ENCODE measurements at places on chromosomes 6 and 20.
A peak's percentile ranks its signal among the peaks of the same experiment; 100 is the strongest.

GRCh38 chr20:3781153-3781910 is at the start of gene SPEF1:
TSS of gene SPEF1 (minus strand) at chr20:3781448. CDS start at chr20:3781287, 161 bp downstream.
- DNase-seq = peak; percentile 83

DNA sequence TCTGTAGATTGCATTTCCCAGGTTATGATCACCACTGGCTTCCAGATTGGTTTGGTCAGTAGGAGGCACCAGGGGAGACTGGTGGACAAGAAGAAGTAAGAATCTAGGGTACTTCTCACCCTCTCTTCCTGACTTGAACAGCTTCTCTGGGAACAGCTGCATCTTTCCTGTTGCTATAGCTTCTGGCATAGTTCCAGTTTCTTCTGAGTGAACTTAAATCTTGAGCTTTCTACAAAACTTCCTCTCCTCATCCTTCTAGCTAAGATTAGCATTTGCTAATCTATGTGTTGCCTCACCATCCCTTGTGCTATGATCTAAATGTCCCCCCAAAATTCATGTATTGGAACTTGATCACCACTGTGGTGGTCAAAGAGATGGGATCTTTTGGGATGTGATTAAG is 724.6 kb downstream of the UTRN start:
- DNase-seq = no peak

DNA sequence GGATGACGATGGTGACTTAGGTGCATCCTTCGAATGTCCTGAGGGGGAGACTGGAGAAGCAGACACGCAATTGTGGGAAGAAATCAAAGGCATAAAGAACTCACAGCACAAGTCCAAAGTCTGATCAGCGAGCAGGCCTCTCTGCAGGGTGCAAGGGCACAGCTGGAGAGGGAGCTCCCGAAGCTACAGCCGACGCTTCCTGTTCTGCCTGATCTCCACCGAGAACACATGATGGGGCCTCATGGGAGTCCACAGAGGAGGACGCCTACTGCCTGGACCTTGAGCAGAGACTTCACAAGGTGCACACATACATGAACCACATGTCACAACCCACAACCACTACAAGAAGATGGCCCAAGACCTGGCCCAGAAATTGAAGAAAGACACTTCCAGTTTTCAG is 51.4 kb downstream of the RIN2 start:
- DNase-seq = no peak

- DNase-seq = peak; percentile 83
Measured at GRCh38 chr20:53157443-53158408, 185.6 kb downstream of the TSHZ2 start.

GRCh38 chr20:14951105-14951504 is 613.7 kb upstream of the FLRT3 start:
- DNase-seq = no peak

DNA sequence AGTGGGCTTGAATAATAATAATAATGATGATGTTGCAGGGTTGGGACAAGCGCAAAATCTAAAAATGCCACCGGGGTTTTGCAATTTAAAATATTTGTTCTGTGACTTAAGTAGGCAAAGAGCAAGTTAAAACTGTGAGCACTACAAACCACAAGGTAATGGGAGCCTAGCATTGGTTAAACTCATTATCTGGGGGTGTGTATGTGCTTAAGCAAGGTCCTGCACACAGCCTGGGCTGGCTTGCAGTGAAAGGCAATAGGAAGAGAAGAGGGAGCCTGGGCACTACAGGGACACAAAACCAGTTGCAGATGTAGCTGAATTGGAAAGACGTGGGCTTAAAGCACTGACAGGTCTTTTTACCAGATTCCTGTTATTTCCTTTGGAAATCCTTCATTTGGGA is 11.7 kb downstream of the SIM1 start:
- DNase-seq = no peak

DNA sequence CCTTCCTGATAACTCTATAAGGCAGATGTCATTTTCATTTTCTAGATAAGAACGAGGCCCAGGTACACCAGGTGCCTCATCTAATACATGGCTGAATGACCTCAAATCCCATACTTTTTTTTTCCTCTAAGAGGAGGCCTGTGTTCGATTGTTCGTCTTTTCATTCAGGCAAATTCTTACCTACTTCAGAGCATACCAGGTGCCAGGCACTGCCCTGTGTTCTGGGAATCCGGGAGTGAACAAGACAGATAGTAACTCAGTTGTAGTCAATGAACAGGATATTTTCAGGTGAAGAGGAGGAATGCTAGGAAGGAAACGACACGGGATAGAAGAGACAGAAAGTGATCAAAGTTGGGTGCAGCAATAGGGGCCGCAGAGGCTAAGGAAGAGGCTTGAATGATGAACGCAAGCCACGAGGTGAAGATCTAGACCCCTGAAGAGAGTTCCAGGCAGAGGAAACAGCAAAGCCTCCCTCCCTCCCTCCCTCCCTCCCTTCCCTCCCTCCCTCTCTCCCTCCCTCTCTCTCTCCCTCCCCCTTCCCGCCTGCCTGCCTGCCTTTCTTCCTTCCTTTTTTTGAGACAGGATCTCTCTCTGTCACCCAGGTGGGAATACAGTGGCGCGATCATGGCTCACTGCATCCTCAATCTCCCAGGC is 150.1 kb upstream of the ZNF217 start:
- DNase-seq = no peak

DNA sequence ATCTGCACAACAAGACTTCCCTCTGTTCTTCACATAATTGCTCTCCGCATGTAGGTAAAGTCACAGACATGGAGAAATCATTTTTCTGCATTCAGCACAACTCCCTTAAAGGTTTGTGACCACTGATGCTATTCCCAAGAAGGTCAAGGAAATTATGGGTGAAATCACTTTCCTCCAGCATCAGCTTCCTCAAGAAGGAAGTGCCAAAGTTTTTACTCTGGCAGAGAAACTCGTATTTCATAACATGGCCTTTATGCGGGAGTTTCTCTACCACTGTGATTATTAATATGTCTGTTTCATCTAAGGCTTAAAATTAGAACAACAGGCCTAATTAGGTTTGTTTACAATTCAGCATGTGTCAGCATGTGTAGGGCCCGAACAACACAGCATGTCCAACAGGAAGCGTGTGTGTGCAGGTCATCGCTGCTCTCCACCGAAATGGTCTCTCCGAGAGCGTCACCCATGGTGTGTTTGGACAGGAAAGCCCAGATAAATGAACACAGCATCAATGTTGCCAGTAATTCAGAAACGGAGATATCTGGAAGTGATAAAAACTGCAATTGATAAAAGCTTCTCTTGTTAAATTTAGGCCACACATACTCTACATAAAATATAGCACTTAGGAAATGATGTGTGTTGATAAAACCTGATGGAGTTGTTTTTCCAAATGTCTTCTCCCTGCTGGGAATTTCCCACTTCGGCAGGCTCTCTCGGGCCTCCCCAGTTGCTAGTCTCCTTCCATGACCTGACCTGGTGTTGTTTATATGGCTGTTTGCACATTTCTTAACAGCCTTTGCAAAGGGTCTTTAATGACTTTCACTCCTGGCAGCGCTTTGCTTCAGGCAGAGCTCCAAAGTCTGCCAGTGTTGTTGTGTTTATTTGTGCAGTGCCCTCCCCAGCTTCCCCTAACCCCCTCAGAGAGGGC is 265.1 kb upstream of the CEP162 start:
- no peak for DNase-seq

DNA sequence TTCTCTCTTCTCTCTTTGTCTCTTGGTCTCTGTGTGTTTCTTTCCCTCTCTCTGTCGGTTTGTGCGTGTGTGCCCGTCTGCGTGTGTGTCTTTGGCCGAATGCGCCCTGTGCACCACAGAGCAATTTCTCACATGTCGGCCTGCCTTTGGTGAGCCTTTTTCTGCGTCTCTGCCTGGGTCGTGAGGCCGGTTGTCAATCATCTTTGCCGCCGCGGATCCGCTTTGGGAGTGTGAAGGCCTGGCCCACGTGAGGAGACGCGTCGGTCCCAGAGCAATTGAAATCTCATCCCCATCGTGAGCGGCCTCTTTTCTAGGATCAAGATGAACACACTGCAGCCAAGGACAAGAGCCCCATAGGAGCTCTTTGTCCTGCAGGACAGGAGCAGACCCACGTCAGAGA is 580.7 kb upstream of the ZNF337 start:
- no peak for DNase-seq

DNA sequence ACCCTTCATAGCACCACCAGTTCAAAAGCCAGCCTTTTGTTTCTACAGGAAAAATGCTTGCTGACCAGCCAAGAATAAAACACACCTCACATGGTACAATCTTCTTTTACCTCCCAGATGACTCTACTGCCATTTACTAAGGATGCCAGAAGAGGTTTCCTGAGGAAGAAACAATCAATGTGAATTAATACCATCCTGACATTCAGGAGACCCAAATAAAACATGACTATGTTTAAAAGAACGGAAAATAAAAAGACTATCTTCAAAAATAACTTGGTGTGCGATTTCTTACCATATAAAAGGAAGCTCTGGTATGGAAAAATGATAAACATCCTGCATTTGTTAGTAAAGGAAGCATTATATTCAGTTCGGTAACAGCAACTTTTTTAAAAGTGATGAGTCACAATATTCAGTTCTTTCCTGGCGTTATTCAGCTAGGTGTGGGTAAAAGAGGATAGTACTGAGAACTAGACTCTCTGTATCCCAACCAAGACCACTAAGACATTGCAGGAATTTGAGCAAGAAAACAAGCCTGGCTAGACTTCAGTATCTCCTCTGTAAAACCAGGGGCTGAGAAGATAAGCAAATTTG is 16.3 kb downstream of the COL21A1 start:
- DNase-seq = no peak

DNA sequence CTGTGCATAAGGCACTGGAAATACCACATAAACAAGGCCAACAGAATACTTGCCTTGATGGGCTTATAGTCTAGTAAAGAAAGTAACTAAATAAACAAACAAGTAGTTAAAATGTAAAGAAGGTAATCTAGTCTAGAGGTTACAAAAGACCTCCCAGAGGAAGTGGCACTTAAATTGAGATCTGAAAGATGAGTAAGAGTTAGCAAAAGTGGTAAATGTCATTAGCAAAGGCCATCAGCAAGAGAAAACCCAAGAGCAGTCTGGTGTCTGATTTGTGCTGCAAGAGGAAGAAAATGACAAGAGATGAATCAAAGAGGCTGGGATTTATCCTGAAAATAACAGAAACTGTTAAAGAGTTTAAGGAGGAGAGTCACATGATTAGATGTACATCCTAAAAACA is 96.6 kb upstream of the SMLR1 start:
- DNase-seq = no peak

DNA sequence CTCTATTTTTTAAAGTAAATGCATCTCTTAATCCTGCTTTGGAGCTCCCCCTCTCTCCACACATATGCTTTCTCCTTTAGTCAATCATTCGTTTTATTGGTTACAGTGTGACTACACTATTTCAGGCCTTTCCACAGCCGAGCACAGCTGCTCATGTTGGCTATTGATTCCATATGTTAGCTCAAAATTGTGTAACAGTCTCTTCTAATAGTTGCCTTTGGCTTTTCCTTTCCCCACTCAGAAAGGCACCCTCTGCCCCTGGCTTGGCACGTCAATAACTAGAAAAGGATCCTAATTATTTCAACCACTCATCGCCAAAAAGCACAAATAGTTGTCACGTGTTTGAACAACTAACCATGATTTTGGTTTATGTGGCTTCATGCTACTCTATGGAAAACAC is 410.3 kb upstream of the SLC35B3 start:
- no peak for DNase-seq

GRCh38 chr6:4169028-4169789 is 33.8 kb upstream of the ECI2 start:
- DNase-seq = no peak

DNA sequence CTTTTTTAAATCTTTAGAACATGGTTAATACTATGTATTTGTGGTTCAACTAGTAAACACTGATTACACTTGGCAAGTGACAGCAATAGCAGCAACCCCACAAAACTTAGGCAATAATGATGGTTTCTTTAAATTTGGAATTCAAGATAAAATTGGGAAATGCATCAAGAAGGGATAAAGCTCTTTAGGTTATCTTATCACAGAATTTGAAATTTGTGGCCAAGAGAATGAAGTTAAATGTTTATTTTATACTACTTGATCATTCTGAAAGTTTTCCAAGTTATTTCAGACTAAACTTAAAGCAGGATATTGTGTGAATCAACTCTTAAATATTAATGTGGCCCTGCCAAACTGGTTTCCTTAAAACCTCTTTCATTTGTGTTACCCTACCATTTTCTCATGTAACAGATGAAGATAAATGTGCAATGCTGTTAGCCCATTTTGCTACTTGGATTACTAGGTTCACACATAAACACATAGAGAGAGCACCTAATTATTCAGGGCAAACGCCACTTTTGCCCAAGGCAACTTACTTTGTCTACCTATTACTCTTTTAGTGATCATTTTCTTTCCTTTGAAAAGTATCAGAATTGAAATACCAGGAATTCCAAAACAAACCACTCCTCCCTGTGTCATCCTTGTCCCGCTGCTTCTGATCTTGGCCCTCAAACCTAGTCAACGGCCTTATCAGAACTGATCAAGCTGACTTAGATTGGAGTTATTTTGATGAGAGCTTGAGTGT is 186.7 kb upstream of the TENT5A start:
- no peak for DNase-seq

GRCh38 chr20:22682381-22682780 is 98.0 kb upstream of the FOXA2 start:
- DNase-seq = no peak

- no peak for DNase-seq
Measured at GRCh38 chr6:97632341-97632740, 349.3 kb upstream of the MMS22L start.

GRCh38 chr6:116437656-116438055 is 23.5 kb upstream of the CALHM6 start:
- no peak for DNase-seq

DNA sequence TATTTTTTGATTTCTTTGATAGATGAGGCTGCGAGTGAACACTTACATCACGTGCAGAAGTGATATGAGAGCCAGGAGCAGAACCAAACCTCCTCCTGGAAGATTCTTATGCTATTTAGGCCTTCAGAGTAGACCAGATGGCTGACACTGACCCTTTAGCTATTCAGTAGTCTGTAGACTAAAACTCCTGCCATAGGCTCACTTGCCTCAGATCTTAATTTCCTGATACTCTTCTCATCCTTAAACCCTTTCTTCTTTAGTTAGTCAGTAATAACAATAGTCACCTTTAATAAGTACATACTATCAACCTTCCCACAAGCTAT is 45.2 kb upstream of the PXDC1 start:
- DNase-seq = no peak

DNA sequence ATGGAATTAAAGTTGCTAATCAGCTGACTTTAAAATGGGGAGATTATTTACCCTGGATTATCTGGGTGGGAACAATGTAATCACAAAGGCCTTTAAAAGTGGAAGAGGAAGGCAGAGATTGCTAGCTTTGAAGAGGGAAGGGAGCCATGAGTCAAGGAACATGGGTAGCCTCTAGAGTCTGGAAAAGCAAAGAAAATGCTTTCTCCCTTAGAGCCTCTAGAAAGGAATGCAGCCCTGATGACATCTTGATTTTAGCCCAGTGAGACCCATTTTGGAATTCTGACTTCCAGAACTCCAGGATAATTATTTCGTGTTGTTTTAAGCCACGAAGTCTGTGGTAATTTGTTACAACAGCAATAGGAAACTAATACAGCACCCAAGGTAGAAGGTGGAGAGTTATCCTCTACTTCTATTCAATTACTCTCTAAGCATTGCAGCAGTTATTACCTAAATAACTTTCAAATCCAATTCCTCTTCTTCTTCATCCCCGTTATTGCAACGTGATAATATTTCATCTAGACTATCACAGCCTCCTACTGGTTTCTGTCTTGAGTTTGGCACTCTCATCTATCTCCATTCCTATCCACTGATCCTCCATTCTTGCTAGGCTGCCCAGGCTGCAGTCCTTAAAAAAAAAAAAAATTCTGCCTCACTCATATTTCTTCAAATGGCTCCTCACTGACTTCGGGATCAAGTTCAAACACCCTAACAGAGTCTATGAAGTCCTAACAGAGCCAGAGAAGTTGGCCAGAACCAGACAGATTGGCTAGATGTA is 224.3 kb downstream of the BTBD9 start:
- DNase-seq = no peak
